Stimulated activated naive CD8-positive, alpha-beta T cell treated with anti-CD3 and anti-CD28 coated beads, Interleukin-15, amount 100 ng/mL, for 72 hours (primary cell): ENCODE measurements at places on chromosomes 7 and 10.

- DNase-seq = no peak
Measured at GRCh38 chr10:110107887-110108286, 99.5 kb upstream of the MXI1 start.

GRCh38 chr10:15374566-15374965, 3.5 kb upstream of the FAM171A1 start:
- DNase-seq = no peak

DNA sequence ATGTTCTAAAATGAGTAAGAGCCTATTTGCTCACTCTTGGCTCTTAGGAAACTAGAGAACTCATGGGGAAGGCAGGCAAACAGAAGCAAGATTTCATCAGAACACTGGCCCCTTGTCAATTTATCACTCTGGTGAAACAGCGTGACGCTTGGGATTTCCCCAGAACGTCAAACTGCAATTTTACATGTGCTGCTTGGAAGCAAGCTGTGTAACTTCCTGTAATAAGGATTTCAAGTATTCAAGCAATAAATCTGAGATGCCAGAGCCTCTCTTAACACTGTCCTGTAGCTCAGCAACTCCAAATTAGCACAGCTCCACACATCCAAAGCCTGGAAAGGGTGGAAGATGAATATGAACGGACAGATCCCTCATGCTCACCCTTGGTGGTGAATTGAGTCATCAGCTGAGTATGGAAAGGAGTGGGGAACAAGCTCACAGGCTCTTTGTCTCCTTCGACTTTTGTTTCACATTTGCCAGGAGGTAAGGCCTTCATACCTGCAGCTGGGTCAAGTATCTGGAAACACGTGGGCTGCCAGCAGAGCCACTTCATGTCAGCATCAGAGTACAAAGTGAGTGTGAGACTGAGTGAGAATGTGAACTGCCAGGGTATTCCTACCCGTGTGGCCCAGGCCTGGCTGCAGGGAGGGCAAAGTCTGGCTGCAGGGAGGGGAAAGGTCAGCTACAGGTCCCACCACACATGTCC, 140.4 kb upstream of the NAMPT start:
- DNase-seq = peak; percentile 91

- no peak for DNase-seq
Measured at GRCh38 chr10:98013122-98013521, 17.3 kb downstream of the CRTAC1 start.

DNA sequence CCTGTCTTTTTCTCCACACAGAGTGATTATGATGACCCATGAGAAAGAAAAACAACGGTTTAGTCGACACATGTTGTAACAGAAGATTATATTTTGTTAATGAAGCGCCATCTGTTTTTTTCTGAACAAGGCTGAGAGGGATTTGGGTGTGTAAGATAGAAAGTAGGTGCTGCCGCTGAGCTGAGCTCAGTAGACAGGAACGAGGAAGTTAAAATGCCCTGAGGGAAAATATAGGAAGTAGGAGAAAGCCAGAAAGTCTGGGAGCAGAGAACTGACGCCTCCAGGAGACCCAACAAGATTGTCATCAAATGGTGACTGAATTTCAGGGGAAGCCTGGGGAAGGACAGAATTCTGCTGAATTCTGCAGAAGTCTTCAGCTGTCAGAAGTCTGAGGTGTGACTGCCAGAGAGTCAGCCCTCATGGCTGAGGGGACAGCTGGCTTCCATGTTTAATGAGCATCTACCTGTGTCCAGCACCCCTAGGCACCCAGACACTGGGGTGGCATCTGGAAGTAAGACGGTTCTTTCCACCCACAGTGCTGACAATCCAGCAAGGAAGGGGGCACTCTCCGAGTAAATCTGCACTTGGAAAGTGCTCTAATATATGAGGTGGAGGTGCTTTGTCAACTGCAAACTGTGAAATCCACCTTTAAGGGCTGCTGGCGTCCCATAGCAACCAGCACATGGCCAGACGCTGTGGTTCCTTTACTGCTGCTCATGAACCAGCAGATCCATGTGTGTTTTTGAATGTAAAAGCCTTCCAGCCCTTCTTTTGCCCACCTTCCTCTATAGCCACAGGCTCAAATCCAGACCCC, 12.5 kb upstream of the TSPAN15 start:
- no peak for DNase-seq

GRCh38 chr7:105037319-105037718, 23.3 kb downstream of the KMT2E start:
- DNase-seq = no peak

GRCh38 chr10:44908066-44908749, 2.9 kb upstream of the TMEM72 start:
- no peak for DNase-seq

GRCh38 chr7:28533731-28534531, 121.6 kb downstream of the CREB5 start:
- DNase-seq = no peak

DNA sequence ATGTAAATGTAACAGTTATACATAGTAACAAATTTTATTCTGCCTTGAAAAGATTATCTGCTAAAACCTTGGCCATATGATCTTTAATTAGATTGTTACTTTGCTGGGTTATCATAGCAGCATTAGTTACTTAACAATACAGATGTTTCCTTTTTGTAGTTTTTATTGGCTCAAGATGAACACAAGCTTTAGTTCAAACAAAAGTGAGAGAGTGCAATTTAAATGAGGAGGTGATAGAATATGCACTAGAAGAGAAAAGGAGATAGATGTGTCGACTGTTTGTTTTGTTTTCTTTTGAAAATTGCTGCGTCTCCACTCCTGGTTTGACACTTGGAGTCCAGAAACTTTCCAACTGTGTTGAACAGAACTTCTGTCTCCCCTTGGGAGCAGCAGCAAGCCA, 91.4 kb upstream of the CAV2 start:
- DNase-seq = no peak

GRCh38 chr7:116265881-116266280, 55.5 kb downstream of the TES start:
- DNase-seq = no peak

DNA sequence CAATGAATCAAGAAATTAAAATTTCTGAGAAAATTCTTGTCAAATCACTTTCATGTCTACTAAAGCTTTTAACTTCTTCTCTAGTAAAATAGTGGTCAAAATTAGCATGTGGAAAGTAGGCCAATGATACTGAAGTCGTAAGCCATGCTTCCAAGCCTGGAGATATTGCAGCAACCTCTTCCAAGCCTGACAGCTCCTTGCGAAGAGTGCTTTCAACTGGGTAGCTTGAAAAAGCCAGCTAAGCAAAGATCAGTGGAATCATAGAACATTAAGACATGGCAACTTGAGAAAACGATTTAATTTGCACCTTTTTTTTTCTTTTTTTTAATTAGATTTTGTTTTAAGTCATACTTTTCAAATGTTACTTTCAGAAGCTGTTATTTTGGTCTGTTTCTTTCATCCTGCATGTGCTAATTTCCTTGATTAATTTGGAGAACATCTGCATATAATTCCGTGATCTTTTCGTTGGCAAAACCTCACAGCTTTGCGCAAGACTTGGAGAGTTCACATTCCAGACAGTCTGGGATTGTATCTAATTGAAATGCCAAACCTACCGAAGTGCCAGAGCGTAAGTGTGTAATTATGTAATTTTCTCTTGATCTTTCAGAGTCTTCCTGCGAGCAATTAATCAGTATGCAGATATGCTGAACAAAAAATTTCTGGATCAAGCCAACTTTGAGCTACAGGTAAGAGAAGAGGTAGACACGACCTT, 142.2 kb upstream of the INSYN2A start:
- DNase-seq = no peak

DNA sequence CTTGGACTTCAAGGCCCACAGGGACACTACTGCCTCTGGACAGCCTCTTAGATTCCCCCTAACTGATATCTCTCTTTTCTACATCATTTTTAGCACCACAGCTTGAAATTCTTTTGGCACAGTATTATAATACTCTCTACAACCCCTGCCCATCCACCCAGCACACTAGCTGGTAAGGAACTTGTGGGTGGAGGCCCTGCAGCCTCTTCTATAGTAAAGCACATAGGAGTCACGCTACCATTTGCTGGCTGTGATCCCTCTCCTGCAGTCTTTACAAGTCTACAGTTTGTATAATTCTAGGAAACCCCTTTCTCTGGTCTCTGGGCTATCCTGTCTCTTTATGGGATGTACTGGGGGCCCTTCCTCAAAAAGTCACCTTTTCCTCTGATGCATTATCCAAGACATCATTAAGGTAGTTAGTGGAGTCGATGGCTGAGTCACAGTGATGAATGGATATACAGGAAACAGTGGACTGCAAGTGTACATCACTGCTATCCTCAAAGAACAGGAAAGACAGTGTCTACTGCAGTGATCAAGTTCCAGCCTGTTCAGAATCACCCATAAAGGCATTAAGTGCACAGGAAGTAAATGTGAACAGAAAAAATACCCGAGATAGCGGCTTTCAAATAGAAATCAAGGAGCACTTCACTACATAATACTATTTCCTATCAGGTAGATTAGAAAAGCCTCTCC, 54.4 kb downstream of the STK17A start:
- no peak for DNase-seq

DNA sequence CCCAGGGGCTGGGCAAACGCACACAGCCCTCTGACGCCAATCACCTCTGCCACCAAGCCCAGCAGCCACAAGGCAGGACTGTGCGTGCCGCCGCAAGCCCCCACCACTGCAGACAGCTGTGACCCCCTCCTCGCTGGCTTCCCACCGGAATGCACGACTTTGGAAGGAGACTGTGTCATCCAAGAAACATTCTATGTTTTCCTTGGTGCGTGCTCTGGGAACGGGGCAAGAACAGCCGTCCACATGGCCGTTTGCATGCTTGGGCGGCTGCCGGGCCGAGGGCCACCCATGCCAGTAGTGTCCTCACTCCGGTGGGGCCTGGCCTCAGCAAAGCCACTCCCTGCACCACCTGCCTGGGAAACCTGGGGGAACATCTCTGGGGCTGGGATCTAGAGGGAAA, 17.6 kb upstream of the ELN start:
- no peak for DNase-seq

DNA sequence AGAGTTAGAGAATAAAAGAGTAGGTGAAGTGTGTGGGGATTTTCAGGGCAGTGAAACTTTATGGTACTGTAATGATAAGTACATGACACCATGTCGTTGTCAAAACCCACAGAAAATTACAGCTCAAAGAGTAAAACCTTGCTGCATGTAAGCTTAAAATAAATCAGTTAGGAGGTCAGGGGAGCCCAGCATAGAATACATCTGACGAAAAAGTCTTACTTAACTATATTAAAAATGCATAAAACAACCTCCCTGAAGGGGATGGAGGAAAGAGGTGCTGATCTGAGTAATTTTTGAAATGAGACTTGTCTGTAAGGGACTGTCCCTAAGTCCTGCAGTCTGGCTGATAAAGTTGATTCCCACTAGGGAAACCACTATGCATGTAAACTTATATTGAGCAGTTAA, 49.8 kb upstream of the AKR1E2 start:
- no peak for DNase-seq

- no peak for DNase-seq
Measured at GRCh38 chr7:101241443-101242349, 3.2 kb downstream of the FIS1 start.

GRCh38 chr7:135359615-135360014, 126.0 kb downstream of the STRA8 start:
- DNase-seq = no peak

DNA sequence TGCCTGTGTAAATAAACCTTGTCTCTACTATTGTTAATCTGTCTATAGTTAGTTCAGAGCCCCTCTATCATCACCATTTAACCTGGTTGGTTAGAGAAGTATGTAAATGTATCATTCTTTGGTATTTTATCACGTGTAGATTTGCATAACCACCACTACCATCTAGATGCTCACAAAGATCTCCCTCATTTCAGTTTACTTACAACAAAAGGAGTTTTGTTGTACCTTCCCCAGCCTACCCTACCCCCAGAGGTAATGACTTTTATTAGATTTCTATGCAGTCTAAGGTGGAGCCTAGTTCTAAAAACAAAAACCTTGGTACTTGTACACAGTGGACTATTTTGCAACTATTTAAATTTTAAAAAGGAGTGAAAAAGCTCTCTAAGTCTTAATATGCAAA, 17.5 kb downstream of the ACADSB start:
- no peak for DNase-seq

- DNase-seq = no peak
Measured at GRCh38 chr10:102738692-102739121, 5.0 kb upstream of the WBP1L start.

- no peak for DNase-seq
Measured at GRCh38 chr7:1646957-1647891, 22.9 kb upstream of the ELFN1 start.

DNA sequence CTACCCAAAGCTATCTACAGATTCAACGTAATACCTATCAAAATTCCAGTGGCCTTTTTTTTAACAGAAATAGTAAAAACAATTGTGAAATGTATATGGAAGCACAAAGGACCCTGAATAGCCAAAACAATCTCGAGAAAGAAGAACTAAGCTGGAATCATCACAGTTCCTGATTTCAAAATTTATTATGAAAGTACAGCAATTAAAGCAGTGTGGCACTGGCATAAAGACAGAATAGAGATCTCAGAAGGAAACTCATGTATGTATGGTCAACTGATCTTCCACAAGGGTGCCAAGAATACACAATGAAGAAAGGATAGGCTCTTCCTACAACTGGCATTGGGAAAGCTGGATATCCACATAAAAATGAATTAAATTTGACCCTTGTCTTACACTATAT, 23.2 kb downstream of the PNLIPRP3 start:
- no peak for DNase-seq

DNA sequence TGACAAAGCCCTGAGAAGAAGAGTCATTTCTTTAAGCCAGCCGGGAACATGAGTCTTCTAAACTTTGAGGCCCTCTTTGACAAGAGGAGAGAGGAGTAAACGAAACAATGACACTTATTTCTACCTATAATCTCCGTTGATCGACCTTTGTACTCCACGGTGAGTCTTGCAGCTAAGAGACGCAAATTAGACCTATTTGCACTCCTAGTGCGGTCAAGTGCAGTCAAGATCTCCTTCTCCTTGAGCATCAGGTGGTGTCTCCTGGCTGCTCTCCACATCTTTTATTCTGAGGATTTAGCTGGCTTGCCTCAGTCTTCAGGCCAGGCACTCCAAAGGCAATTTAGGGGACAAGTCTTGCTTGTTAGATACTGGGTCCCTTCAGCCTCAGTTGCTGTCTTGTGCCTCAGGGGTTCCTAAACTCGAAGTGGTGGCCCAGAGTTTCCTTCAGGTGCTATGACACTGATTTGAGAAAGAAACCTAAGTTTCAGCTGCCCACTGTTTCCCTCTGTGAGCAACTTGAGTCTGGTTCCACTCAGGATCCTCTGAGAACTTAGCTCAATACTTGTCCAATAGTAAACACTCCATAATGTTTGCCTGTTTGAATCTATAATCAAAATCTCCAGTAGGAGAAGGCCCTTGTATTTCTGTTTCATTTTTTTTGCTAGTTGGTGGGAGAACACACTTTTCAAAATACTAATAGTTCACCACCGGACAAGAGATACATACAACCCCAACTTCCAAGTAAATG, 312.9 kb downstream of the RNLS start:
- DNase-seq = no peak

DNA sequence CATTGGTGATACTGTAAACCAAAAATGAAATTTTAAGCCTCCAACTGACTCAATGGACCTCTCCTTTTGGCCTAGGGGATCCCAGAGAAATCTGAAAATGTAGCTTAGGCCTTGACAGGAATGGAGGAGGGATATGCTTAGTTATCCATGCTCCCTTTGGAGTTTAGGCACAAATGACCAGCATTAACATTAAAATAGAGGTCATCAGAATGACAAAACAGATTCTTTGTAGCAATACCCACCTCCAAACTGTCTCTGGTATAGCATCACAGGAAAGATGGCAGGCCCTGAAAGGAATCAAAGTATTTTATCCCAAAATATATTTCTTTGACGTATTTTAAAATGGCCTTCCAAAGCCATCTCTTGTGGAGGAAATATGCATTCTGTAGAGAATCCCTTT, 39.1 kb upstream of the LRRN3 start:
- DNase-seq = no peak

GRCh38 chr10:5443429-5443828, 31.1 kb downstream of the NET1 start:
- no peak for DNase-seq
